Activated naive CD4-positive, alpha-beta T cell (primary cell): ENCODE measurements at places on chromosomes 3 and 15.
A peak's percentile ranks its signal among the peaks of the same experiment; 100 is the strongest.

DNA sequence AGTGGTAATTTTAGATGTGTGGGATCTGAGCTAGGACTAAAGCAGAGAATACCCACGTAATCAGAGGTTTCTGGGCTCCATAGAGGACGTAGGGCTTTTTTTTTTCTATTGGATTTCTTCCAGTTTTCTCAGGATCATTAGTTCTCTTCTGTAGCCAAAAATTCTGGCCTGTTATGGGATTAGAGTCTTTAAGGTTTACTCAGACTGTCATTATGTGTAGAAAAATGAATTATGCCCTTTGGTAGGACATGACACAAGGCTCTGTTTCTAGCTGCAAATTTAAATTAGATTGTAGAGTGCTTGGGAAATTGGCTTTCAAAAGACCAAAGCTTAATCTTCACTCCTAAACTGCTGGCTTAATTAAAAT is 1.9 kb downstream of the SETD5 start:
- no peak for DNase-seq

GRCh38 chr15:34240537-34240936 is 15.7 kb downstream of the EMC4 start:
- no peak for DNase-seq

GRCh38 chr3:16319307-16319706 is 54.3 kb downstream of the OXNAD1 start:
- DNase-seq = peak; percentile 56

GRCh38 chr3:48428088-48428571 is 1.8 kb downstream of the PLXNB1 start:
- no peak for DNase-seq

- no peak for DNase-seq
These were observed 514.8 kb downstream of the MECOM start for GRCh38 chr3:169148448-169149348.

- DNase-seq = no peak
These were observed 129.8 kb downstream of the MEIS2 start for GRCh38 chr15:36970522-36970921.

DNA sequence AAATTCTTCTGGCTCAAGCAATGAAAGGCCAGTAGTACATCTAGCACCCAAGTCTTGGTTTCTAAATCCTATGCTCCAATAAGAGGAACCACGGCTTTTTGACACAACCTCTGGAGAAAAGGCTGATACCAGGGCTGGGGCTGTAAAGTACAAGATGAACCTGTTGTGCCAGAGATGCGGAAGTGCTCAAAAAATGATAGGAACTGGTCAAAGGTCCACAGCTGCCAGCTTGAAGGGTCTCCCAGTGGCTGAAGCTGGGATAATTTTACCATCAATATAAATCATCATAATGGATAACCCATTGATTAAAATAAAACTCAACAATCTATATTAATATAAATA is 558 bp upstream of the NCEH1 start:
- no peak for DNase-seq

- no peak for DNase-seq
These were observed 598.4 kb upstream of the ZNF717 start for GRCh38 chr3:76383781-76384180.

DNA sequence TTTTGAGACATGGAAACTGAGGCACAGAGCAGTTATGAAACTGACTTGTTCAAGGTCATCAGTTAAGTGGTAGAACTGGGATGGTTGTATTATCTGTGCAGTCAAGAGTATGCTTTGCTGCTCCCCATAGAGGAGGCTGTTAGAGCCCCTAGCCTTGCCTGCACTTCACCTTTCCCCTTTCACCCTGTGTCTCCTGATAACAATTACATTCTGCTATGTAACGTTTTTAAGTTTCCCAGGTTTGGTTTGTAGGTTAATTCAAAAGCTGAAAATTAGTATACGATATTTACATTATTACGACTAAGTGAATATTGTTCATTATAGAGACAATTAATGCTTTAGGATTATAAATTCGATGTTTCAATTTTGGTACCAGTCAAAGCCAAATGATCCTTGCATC is 89.9 kb downstream of the ECT2 start:
- no peak for DNase-seq

DNA sequence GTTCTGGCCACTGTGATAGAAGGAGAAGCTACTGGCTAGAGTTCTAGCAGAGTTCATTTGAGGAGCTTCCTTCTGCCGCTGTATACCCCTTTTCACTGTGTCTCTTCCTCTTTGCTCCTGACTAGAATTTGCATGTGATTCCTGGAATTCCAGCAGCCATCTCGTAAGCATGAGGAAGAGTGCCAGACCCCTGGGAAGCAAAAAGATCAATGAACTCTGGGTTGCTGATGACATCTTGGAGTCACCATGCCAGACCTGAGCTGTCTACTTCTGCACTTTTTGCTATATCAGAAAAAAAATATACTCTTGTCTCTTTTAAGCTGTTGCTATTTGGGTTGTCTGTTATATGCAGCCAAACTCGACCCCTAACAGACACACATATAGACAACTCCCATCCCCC is 3.7 kb upstream of the ADAMTS17 start:
- no peak for DNase-seq

- DNase-seq = no peak
These were observed 191.3 kb downstream of the UBE3A start for GRCh38 chr15:25247407-25248038.

- no peak for DNase-seq
These were observed 3.2 kb downstream of the EFCAB12 start for GRCh38 chr3:129425213-129425612.

- DNase-seq = no peak
These were observed 31.7 kb upstream of the MNS1 start for GRCh38 chr15:56496635-56497034.

GRCh38 chr3:58837856-58838255 is 171.3 kb upstream of the FAM3D start:
- no peak for DNase-seq

GRCh38 chr3:63969876-63970275 is 53.4 kb downstream of the PSMD6 start:
- DNase-seq = no peak

- no peak for DNase-seq
These were observed 109.0 kb upstream of the SLC2A2 start for GRCh38 chr3:171135549-171135948.

DNA sequence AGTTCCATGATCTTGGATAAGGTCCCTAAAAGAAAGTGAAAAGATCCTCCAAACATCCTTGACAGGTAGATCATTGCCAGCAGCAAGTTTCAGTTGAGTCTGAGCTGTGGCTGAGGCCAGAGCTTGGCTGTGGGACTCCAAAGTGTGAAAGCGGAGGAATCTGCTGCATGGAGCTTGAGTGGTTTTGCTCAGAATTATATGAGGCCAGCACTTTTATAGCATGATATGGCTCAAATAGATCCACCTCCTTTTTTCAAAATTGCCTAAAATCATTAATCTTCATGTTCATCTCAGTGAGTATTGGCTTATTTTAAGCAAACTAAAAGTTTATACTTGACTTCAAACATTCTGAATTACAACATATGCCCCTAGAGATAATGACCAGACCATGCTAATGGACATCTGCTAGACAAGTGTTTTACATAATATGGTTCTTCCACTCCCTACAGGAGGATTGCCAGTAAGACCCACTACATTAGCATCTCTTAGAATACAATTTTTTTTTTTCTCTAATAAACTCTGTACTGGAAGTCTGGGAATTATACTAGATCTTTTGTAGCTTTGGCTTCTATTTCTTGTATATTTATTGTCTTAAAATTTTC is 368.1 kb downstream of the ZPLD1 start:
- no peak for DNase-seq

DNA sequence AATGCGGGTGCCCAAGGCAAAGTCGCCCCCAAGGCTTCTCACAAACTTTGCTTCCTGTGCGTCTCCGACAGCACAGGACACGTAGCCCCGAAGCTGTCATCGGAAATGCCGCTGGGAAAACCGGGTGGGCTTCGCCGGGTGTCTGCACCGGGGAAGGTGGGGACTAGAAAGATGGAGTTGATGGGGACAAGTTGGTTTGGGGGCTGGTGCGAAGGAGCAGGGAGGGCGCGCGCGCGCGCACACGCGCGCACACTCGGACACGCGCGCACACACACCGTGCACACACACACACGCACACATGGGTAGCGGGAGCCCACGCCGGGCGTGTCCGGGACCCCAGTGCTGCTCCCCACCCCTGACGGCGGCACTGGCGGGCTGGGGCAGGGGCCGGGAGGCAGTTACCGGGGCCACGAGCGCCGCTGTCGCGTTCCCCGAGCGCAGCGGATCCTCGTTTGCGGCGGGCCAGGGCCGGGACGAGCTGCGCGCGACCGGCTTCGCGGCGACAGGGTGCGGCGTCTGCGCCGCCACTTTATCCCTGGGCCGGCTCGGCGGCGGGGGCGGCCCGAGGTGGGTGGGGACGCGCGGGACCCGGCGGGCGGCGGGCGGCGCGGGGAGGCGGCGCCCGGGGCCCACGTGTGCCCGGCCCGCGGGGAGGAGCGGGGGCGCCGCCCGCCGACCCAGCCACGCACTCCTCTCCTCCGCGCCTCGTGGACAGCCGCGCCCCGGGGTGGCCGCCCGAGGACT is 539 bp upstream of the MGLL start:
- DNase-seq = no peak

- no peak for DNase-seq
These were observed 55.7 kb downstream of the SLC4A7 start for GRCh38 chr3:27428446-27428845.

DNA sequence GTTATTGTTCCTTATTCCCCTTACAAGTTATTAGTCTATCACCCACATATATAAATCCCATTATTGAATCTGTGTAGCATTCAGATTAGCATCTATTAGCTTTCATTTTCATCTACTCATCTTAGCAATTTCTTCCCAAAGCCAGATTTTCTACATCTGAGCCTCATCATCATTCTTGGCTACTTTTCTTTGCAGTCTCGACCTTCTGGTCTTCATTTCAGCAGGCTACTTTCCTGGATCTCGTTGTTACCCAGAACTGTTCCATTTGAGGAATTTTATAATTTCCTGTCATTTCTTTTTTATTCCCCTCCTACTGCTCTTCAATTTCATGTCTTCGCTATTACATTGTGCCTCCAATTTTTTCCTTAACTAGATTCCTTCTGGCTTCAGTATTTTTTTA is 51.8 kb downstream of the SPRED1 start:
- DNase-seq = no peak

- DNase-seq = no peak
These were observed 2.2 kb downstream of the MAPK6 start for GRCh38 chr15:52021128-52021671.

- DNase-seq = no peak
These were observed 189.3 kb downstream of the EDEM1 start for GRCh38 chr3:5376761-5377160.

DNA sequence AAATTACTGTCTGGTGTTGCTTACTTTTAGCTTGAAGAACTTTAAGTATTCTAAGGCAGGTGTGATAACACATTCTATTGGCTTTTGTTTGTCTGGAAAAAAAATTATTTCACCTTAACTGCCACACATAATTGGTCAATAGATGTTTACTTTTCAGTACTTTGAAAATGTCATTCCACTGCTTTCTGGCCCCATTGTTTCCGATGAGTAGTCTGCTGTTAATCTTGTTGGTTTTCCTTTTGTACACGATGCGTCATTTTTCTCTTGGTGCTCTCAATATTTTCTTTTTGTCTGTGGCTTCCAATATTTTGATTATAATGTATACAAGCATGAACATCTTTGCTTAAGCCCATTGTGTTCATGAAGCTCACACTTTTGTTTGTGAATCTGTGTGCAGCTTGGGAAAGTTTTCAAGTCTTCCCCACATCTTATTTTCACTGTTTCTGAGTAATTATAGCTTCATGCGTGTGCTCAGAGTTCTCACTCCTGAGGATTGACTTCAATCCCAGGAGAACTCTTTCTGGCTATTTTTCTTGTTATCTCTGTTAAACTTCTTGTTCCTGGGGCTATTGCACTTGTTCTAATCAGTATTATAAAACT is 664.7 kb downstream of the IGSF11 start:
- DNase-seq = no peak
